ENCODE measurements at places on chromosomes 4 and X. TPM values are rescaled to one million over a fixed set of nuclear protein-coding genes. Genes with fewer than 3 reads are reported as not detected.

The PTPN13 gene
- 39.0 TPM for total RNA-seq

The PSMD10 gene
- total RNA-seq = 91.9 TPM

The PNMA6E gene
- total RNA-seq = not detected

The DKK2 gene
- not detected for total RNA-seq

The MAGEC2 gene
- not detected for total RNA-seq
